ENCODE measurements at places on chromosomes 3 and 15. TPM values are rescaled to one million over a fixed set of nuclear protein-coding genes. Genes with fewer than 3 reads are reported as not detected.

DNA sequence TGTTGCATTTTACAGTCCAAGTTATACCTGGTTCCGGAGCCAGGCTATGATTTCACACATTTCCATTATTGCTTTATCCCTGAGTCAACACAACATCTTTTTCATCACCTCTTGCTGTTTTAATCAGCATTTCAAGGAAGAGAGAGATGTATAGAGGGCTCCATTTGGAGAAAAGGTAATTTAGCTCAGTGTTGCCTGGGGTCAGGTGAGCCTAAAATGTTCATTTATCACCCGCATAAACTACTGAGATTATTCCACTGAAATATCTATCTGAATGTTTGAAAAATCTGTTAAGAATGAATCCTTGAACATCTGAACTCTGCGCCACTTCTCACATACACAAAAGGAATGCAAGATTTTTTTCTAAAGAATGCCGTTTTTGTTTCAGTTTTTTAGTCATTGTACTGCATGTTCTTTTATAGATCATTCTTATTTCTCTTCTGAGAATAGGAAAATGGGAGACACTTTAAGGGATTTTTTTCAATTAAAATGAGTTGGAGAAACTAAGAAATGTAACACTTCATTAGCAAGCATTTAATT lies 51.5 kb upstream of the AGTR1 start:
- no peak for DNase-seq

GRCh38 chr3:179072100-179072438 lies 460 bp upstream of the ZMAT3 start:
- no peak for DNase-seq

GRCh38 chr3:146529021-146529420 lies 15.4 kb downstream of the PLSCR1 start:
- no peak for DNase-seq

GRCh38 chr3:141421639-141422319 lies 53.5 kb downstream of the ZBTB38 start:
- no peak for DNase-seq

GRCh38 chr3:16311960-16312451 lies 47.0 kb downstream of the OXNAD1 start:
- DNase-seq: no peak

DNA sequence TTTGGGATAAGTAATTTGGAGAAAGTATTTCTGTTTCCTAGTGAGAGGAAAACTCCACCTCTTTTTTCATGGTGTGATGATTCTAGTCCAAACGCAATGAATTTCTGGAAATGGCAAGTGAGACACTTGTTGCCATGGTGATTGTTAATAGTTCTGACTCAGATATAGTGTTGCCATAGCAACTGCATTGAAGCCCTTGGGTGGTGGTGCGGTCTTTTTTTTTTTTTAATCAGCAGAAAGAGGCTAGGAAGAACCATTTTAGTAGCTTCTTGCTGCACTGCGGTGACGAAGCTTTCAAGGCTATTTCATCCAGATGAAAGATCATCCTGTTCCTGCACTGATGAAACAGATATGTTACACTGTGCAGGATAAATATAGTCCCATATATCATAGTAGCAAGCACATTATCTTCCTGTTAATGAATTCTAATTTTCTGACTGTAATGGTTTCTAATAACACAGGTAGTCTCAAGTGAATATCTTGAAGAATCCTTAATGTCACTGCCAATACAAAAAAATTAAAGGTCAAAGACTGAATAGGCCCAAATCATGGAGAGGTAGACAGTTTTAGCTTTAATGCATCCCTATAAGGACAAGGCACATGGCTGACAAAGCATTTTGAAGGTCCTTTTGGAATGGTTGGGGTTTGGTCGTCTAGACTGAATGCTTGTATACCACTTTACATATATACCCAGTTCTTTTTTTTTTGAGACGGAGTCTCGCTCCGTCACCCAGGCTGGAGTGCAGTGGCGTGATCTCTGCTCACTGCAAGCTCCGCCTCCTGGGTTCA lies 125.1 kb upstream of the ZBTB20 start:
- peak; percentile 76 for DNase-seq

DNA sequence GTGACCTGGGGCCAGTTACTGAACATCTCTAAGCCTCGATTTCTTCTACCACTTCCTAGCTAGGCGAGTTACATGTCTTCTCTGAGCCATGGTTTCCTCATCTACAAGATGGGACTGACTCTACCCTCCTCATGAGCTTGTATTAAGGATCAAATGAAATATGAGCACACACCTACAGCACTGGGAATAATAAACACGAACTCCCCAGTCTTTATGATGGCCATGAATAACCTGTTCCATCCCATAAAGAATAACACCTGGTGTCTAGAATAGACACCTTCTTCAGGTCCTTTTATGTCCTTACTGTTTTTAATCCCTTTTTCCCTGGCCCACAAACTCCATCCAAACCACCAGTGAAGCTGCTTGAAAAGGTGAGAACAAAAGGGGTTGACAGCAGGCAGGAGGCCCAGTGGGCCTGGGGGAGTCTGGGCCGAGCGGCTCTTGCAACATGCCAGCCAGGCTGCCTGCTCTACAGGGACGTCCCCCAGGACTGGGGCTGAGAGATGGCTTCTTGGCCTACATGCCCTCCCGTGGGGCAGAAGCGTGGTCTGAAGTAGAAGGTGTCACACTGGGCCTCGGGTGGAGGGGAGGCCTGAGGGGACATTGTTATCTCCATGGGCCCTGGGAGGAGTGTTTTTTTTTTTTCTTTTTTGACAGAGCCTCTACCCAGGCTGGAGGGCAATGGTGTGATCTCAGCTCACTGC lies 178.2 kb downstream of the RAB11A start:
- DNase-seq: no peak

DNA sequence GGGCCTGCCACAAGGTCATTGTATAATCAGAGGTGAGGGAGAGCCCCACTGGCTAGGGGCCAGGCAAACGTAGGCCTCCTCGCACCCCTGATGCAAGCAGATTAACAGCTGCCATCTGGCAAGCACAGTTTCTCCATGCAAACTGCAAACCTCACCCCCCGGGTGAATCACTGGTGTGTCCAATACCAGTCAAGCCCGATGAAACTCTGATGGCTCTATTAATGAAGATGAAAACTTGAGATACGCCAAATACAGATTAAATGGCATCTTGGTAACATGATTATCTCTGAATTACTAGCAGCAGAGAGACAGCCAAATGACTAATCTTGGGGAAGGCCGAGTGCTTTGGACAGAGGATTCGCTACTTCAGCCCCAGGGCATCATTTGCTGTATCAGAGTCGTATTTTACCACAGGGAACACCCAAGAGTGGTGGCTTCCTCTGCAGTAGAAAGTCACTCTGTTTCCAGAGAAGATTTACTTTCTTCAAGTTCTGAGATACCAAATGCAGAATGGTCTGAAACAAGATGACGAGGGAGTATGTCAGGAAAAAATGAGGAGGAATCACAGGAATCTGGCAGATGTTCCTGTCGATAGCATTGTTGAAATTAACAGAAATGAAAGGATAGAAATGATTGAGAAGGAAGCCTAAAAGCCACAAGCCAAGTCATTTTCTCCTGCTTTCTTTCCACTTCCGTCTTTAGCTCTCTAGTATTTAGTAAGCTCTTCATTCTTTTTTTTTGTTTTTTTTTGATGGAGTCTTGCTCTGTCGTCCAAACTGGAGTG lies 96.2 kb upstream of the NR2F2 start:
- DNase-seq: no peak

DNA sequence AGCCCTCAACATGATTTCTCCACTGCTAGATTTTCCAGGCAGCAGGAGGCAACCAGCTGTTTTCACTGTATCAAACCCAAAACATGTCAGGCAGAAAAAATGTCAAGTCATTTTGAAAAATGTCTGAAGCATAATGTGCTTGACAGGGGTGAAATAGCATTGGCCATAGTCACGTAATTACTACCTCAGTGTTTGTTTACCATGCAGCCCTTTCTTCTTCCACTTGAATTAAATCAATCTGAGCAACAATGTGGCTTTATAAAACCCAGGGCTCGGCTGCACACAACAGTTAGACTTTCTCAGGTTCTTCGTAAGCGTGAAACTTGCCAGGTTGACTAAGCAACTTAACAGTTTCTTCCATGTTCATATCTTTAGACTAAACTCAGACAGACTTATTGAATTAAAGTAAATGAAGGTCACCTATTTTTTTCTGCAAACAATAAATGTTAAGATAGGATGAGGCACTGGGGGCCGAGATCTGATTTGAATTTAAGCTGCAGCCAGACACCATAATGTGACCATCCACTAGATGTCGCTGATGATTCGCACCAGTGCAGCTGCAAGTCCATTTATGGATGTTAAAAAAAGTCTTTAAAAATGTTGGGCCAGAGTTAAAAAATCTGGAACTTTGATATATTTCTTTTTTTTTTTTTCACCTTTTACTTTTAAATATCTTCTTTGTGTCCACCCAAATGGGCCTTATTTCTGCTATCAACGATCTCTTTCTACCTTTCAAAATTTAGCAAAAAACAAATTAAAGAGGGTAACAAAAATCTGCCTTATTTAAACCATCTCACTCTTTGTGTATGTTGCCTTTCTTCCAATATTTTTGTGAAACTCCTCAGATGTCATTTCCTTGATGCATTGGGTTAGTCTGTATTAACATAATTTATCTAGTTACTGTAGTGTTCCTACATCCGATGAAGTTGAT lies 305.9 kb downstream of the CACNA2D3 start:
- peak; percentile 74 for DNase-seq

DNA sequence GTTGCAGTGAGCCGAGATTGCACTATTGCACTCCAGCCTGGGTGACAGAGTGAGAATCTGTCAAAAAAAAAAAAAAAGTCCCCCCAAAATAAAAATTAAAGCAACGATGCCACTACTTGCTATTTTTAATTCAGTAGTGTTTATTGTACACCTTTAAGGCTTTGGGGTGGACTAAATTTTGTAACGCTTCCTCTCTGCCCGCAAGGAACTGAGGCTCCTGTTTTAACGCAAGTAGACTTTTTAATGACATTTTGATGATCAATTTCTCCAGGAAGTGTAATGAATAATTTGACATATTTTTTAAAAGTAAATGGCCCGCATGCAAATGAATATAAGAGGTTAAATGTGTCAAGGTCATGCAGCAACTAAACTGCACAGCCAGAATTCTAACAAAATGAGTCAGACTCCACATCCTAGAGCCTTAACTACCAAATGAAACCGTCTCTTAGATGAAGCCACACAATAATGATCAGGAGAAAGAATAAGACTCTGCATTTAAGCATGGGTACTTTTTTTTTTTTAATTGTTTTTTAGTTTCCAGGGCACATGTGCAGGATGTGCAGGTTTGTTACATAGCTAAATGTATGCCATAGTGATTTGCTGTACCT lies 96.8 kb upstream of the LMOD3 start:
- DNase-seq: peak; percentile 48

DNA sequence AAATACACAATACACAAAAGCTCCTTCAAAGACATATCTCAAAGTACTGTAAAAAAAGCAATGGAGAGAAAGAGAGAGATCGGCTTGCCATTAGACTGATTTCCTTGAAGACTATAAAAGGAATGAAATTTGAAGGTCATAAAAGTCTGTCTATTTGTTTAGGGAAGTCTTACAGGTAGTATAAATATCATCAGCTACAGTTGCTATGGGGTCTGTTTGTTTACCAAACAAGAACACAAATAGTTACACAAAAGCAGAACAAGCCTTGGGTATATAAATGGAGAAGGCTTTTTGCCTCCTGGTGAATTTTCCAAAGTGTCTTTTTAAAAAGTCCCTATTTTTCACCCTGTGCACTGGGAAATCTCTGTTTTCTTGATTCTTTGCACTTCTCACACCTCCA lies 552.3 kb downstream of the FOXP1 start:
- peak; percentile 40 for DNase-seq

- no peak for DNase-seq
These were observed 185.8 kb upstream of the DCBLD2 start for GRCh38 chr3:99087277-99087676.

GRCh38 chr15:58260205-58260724 lies 122.1 kb downstream of the AQP9 start:
- DNase-seq: peak; percentile 84

DNA sequence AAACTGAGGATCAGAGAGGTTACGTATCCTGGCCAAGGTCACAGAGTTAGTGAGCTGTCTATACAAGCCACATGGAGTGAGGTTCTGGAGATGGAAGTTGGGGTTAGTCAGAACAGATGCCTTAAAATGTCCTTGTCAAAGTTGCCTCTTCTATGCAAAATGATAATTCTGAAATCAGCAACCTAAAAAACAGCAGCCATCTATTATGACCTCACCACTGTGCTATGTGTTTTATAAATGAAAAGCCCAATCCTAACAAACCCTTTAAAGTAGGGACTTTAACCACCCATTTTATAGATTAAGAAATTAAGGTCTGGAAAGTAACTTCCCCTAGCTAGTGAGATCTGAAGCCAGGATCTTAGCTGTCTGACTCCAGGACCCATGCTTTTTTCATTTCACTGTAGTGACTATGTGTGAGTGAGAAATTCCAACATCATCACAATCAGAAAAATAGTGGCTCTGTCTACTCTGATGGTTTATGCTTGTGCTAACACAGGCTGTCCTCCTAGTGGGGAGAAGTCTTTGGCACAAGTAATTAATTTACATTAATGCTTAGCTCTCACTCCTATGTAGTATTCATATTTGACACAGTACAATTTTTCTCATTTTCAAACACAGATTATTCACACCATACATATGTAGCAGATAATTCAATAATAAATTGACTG lies 143.6 kb downstream of the ANO10 start:
- DNase-seq: no peak

FGF7 gene
- total RNA-seq: 0.15 TPM

DUOXA1 gene
- total RNA-seq: not detected

PLSCR5 gene
- total RNA-seq: not detected

LYSMD4 gene
- total RNA-seq: 8.8 TPM

SOX2 gene
- total RNA-seq: 0.05 TPM

MASP1 gene
- total RNA-seq: 0.52 TPM

SEMA3F gene
- 10.2 TPM for total RNA-seq

SAMMSON gene
- total RNA-seq: not detected

SLC15A2 gene
- total RNA-seq: 4.7 TPM

LCMT2 gene
- 15.1 TPM for total RNA-seq

PIERCE2 gene
- total RNA-seq: 2.8 TPM

PDZRN3 gene
- 0.17 TPM for total RNA-seq

Data from renal cortical epithelial cell (primary cell).